GM12891 (cell line): ENCODE measurements at places on chromosomes 7 and 10.

DNA sequence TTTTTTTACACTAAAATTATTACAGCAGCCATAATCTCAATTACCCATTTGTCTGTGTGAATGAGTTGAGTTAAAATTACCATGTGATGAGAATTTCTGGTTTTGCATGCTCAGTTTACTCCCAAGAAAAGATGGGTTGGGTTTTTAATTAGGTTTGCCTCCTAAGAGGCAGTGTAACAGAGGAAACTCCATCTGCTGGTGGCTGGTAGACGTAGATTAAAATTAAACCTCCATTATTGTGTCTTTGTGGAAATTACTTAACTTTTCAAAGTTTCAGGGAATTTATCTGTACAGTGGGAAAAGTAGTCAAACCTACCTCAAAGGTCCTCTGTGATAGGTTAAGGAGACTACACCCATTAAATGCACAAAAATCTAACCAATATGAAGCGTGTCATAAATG, 954.2 kb downstream of the PCDH15 start:
- no peak for DNase-seq

DNA sequence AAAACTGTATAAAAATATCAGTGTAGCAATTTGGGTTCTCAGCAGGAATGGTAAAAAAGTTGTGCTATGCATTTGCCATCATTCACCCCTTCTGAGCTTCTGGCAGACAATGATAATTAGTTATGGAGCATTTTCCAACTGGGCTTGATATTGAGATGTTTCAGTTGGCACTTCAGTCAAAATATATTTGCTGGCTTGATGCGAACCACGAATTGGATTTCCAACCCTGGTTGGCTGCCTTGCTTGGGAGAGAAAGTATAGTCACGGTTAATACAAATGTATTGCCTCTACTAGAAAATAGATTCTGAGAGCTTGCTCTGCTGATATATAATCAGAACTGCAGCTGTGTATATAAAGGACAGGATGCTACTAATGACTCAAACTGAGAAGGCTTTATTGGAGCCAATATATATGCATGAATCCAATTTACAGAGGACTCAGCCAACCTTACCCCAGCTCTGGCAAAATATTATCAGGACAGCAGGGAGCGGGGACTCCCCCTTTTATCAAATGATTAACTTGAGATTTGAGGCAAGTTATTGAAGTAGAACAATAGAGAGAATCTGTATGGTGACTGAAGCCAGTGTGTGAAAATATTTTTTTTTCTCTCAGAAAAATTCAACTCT, 219.8 kb upstream of the SMIM30 start:
- DNase-seq: no peak

GRCh38 chr7:105306298-105306748, 82.4 kb downstream of the SRPK2 start:
- no peak for DNase-seq

GRCh38 chr10:133438711-133439273, 14.4 kb upstream of the SPRN start:
- DNase-seq: peak; percentile 50

GRCh38 chr10:15043674-15044073, at the start of gene OLAH:
OLAH (plus strand) TSS chr10:15043943; CDS start chr10:15047289, 3,346 bp downstream.
- no peak for DNase-seq

DNA sequence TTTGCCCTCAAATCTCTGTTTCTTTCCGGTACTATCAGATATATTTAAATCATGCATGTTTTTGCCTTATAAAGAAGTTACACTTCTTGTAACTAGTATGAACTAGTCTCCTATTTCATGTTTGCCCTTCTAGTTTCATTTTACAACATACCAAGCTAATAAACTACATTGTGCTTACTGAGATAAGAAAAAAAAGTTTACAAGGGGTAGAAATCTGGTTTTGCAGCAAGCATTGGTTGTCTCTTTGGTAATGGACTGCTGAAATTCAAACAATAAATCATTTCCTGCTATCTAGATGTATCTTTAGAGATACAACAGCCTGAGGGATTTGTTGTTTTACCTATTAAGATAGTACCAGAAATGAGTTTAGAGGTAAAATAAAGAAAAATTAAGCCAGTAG, 18.8 kb downstream of the PTTG1IP2 start:
- no peak for DNase-seq

DNA sequence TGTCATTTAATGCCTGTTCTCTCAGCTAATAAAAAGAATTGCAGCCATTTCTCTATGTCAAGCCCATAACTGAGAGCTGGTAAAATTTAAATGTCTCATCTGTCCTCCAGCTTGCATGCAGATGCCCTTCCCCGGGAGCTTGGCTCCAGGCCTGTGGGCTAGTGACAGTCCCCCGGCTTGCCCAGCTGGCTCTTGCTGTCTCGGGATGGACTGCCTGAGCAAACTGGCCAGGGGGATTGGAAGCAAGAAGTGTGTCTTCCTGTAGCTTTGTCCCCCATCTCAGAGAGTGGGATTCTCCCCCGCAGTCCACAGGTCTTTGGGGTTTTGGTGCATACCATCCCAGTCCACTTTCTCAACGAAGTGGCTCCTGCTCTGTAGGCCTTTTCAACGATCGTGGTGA, 53.9 kb upstream of the HMX3 start:
- DNase-seq: no peak

GRCh38 chr10:12586741-12587140, 237.4 kb downstream of the CAMK1D start:
- no peak for DNase-seq

DNA sequence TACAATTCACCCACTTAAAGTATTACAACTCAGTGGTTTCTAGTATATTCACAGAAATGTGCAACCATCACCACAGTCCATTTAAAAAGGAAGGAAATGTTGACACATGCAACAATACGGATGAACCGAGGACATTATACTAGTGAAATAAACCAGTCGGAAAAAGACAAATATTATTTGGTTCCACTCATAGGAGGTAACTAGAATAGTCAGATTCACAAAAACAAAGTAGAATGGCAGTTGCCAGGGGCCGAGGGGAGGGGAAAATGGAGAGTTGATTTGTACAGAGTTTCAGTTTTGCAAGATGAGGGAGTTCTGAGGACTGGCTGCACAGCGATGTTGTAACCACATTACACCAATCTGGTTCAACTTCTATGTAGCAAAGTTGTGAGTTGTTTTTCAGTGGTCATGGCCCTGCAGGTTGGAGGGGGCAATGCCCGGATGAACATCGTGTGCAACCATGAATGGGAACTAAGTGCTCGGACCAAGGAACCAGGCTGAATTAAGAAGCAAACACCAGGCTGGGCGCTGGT, 17.6 kb upstream of the TNPO3 start:
- DNase-seq: no peak

DNA sequence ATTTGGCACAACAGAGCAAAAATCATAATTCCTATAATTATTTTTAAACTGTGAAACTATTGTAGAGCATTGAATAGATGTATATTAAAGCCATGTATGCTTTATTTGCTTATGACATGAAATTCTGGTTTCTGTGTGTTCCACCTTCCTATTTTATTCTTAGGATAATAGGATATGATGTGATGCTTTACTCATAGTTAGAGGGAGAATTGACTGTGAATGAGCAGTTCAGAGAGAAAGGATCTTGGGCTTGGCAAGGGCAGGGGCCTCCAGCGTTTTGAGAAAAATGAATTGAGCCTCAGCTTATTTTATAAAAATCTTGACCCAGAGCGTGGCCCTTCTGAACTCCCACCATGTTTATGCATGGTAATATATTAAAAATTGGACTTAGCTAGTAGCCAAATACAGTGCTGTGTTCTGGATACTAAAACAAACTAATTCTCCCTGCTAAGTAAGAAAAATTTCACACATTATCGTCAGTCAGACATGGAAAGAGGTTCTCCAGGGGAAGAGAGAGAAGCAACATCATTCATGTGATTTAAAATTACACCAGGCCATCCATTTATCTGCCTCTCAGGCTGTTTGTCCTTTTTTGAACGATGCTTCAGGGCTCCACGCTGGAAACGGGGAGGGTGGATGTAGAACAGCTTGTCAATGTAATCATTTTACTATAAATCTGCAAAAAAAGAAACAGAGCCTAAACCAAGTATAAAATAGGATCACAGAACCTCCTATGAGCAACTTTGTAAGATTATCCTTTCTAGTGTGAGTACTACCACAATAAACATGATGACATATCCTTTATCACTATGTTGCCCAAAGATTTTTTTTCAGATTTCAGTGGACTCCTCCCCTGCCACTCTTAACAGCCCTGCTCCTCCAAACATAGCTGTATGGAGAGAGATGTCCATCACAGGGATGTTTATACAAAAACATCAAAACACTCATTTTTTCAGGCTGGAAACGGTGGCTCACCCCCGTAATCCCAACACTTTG, 258.1 kb upstream of the C7orf33 start:
- DNase-seq: no peak

- no peak for DNase-seq
Measured at GRCh38 chr10:14172336-14172950, 158.3 kb downstream of the FRMD4A start.

- no peak for DNase-seq
Measured at GRCh38 chr10:117762126-117762818, 219.7 kb downstream of the EMX2 start.

- DNase-seq: no peak
Measured at GRCh38 chr7:31439165-31439564, 74.7 kb upstream of the ITPRID1 start.

DNA sequence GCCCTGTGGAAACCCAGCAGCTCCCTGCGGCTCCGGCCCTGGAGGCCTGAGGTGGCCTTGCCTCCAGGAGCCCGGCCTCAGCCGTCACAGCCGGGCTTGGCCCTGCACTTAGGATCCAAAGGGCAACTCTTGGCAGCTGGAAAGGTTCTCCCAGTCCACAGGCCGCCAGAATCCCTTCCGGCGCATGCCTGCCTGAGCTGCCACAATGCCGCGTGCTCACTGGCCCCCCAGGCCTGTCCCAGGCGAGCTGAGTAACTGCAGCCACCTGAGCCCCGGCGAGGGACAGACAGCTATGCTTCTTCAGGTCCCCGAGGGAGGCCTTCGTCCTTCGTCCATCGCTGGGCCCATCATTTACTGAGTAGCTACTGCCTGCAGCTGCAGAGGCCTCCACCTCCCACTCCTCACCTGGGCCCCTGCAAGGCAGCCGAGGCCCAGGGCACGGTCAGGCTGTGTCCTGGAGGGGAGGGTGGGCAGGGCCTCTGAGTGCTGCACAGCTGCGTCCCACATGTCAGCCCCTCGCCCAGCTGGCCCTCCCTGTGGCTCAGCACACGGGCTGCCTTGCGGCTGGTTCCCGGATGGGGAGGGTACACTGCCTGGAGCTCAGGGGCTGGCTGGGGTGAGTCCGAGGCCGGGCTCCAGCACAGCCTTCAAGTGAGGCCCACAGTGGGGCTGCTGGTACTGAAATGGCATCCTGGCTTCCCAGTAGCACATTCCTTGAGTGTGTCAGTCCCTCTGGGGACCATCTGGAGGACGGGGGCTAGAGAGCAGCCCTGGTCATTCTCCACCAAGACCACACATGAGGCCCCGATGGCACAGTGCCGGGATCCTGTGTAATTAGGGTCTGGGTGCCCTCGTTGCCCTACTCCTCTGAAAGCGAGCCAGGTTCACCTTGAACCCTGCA, 172.5 kb downstream of the ELFN1 start:
- DNase-seq: no peak

DNA sequence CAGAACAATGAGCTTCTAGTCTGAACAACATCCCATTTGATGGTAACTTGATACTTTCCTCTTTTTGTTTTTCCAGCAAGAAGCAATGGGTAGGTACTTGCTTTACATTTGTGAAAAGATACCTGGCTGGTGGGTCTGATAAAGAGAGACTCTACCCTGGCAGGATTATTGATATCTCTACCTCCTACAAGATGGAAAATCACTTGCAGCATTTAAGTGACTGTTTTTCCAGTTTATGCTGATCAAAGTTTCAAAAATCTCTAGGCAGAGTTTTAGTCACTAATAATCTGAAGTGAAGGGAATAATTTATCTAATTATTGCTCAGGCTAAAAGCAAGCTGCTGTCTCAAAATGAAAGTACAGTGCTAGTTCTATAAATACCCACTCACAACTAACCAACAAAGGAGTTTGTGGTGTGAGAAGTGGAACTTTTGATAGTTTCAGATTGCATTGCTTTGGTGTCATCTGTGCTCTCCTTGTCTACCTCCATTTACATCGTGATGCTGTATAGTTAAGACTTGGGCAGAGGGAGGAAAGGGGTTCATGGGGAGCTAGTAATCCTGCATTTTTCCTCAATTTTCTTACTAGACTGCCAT, 86.0 kb upstream of the ANKRD1 start:
- DNase-seq: peak; percentile 20

GRCh38 chr10:89134963-89135362, 72.2 kb downstream of the CH25H start:
- DNase-seq: no peak

DNA sequence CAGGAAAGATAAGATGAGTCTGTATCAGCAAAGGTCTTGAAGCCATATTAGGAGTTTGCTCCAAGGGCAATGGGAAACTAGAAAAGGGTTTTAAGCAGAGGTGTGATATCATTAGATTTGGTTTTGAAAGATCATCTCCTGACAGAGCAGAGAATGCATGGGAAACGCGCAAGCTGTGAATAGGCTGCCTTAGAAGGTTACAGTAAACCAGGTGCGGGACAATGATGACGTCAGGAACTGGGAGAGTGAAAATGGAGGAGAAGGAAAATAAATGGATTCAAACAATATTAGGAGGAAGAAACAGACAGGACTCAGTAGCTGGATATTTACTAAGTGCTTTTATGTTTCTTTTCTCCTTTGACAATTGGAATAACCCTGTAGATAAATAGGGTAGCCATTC, 50.6 kb downstream of the CACNB2 start:
- no peak for DNase-seq

- no peak for DNase-seq
Measured at GRCh38 chr7:85237721-85238120, 50.9 kb upstream of the SEMA3D start.

GRCh38 chr10:63547628-63548360, 26.6 kb downstream of the REEP3 start:
- DNase-seq: no peak

DNA sequence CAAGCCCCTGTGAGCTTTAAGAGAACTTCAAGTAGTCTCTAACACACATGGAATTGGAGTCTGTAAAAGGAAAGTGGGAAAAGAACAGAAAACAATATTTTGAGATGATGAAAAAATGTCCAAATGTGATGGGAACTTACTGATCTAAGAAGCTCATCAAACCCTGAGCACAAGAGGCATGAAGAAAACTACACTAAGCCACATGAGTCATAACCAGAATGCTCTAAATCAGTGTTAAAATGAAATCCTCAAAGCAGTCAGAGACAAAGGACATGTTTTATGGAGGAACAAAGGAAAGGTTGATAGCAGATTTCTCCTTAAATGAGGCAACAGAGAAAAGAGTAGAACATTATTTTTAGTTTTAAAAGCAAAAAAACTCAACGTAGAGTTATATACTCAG, 37.2 kb downstream of the ZNF33A start:
- DNase-seq: no peak

- no peak for DNase-seq
Measured at GRCh38 chr7:142809671-142810070, 38.9 kb downstream of the PRSS2 start.

DNA sequence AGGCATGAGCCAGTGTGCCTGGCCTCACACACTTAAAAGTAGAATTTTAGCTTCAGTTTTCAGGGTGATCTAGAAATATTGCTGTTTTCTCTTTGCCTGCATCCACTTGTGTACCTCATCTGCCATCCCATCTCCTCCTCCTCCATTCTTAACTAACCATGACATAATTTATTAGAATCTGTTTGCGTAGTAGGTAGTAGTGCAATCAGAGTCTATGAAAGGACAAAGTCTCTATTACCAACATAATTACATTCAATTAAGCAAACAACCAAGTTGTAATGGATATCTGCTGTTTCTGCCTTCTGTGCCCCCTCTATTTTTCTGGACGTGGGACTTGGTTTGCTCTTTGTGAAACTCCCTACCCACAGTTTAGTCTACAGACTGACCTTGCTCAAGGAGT, 72.9 kb downstream of the CDK14 start:
- no peak for DNase-seq
